ENCODE measurements at places on chromosomes 5 and 9. TPM values are rescaled to one million over a fixed set of nuclear protein-coding genes. Genes with fewer than 3 reads are reported as not detected.

Gene SLC1A3
- total RNA-seq = not detected

Gene MVB12B
- total RNA-seq = 3.9 TPM

Gene CDH6
- not detected for total RNA-seq

Gene ZBTB43
- 27.4 TPM for total RNA-seq

Gene TEX48
- 0.67 TPM for total RNA-seq
